ENCODE measurements at places on chromosomes 16 and 17. TPM values are rescaled to one million over a fixed set of nuclear protein-coding genes. Genes with fewer than 3 reads are reported as not detected.

Gene SHCBP1
- total RNA-seq, result 26.8 TPM

GRCh38 chr16:67530013-67530939 is 1.6 kb downstream of the RIPOR1 start:
- DNase-seq, result no peak

- DNase-seq, result no peak
These were observed 2.1 kb upstream of the ZNF469 start for GRCh38 chr16:88380619-88381018.

Gene CCL7
- 0.11 TPM for total RNA-seq

- DNase-seq, result no peak
These were observed 121.1 kb upstream of the MON1B start for GRCh38 chr16:77069929-77070328.

- no peak for DNase-seq
These were observed 46.4 kb downstream of the ZNF207 start for GRCh38 chr17:32396343-32396742.

Gene CSHL1
- total RNA-seq, result not detected

Gene KRT13
- total RNA-seq, result not detected

- no peak for DNase-seq
These were observed 272.2 kb downstream of the CDH13 start for GRCh38 chr16:82899006-82899405.

DNA sequence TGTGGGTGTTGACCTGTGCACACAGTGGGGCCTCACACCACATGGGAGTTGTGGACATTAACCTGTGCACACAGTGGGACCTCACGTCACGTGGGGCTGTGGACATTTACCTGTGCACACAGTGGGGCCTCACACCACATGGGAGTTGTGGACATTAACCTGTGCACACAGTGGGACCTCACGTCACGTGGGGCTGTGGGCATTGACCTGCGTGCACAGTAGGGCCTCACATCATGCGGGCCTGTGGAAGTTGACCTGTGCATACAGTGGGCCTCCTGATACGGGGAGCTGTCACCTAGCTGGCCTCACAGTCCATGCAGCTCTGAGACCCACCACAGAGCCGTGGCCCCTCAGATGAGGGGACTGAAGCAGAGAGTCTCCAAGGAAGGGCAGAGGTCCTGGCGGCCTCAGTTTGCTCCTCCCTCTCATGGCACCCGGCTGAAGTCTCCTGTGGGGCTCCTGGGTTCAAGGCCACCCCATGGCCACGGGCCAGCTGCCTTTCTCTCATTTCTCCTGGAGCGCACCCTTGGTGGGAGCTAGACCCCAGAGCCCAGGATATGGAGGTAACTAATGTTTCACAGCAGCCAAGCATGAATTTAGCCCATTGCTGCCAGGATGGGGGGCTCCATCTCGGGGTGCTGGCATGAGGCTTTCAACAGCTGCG is 21.0 kb downstream of the CACNA1H start:
- DNase-seq, result no peak

Gene ATP1B2
- total RNA-seq, result not detected

Gene RARA
- 9.2 TPM for total RNA-seq

Gene KRTAP4-9
- not detected for total RNA-seq

Gene ADAMTS18
- total RNA-seq, result 5.5 TPM

GRCh38 chr17:38466346-38467315 is 38.4 kb downstream of the ARHGAP23 start:
- DNase-seq, result no peak

DNA sequence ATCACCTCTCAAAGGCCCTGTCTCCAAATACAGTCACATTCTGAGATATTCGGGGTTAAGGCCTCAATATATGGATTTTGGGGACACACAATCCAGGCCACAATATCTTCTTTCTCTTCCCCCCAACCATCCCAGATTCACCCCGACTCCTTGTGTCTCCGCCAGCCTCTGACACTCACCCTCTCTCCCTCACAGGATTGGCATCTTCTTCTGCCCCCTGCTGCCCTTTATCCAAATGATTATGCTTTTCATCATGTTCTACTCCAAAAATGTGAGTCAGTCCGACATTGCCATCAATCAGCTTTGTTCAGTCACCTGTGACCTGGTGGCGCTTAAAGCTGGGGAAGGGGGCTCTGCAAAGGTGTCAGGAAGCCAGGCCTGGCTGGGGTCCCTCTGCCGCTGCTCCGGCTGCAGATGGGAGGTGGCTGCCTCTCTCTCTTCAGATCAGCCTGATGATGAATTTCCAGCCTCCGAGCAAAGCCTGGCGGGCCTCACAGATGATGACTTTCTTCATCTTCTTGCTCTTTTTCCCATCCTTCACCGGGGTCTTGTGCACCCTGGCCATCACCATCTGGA is 35.1 kb downstream of the GDE1 start:
- no peak for DNase-seq

GRCh38 chr17:8701754-8702153 is 42.9 kb downstream of the CCDC42 start:
- DNase-seq, result no peak

Gene KRTAP2-2
- total RNA-seq, result not detected

Gene NXPH3
- 0.79 TPM for total RNA-seq

DNA sequence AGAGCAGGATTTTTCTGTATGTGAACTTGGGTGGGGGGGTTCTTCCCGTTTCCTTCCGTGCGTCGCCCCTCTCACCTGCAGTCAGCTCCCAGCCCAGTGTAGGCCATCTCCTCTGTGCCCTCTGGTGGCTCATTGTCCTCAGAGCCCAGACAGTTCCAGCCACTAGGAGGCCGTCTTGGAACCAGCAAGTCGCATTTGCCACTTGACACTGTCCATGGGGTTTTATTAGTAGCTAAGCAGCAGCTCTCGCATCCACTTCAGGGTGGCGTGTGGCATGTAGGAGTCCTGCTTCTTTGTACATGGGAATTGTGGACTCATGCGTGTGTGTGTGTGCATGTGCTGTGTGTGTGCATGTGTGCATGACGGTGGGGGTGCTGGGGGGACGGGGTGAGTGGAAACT is 74.0 kb downstream of the SEC14L1 start:
- no peak for DNase-seq

GRCh38 chr17:77513045-77513444 is 372.3 kb downstream of the SEC14L1 start:
- no peak for DNase-seq

Gene ANKRD40CL
- total RNA-seq, result not detected

GRCh38 chr17:48484256-48484655 is 46.6 kb downstream of the HOXB1 start:
- no peak for DNase-seq

Gene ACLY
- 340 TPM for total RNA-seq

Gene CCDC92B
- total RNA-seq, result not detected

- DNase-seq, result no peak
These were observed at the start of gene CDT1 for GRCh38 chr16:88803264-88803987. Gene CDT1 (plus strand): TSS chr16:88803789. CDS start chr16:88803832, 43 bp downstream.

Gene LRRC46
- not detected for total RNA-seq

Gene TRPV3
- not detected for total RNA-seq

- no peak for DNase-seq
These were observed 31.0 kb downstream of the PSMD12 start for GRCh38 chr17:67335245-67335835.

GRCh38 chr17:79956853-79957252 is 78.8 kb downstream of the TBC1D16 start:
- DNase-seq, result no peak

DNA sequence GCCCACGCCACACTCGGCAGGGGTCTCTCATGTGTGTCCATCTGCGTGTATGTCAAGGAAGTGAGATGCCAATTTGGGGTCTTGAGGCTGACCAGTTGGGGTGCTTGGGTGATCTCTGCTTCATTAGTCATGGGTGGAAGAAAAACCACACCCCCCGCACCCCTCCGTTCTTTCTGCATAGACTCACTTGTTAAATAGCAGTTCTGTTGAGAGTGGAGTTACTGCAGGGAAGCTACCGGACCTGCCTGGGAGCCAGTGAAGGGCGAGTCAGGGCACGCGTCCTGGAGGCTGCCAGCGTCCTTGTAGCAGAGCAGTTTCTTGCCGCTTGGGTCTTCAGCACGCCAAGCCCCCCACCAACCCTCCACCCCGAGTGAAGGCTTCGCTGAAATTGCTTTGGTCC is 8.5 kb downstream of the SNN start:
- DNase-seq, result no peak

Gene SPEM1
- not detected for total RNA-seq

DNA sequence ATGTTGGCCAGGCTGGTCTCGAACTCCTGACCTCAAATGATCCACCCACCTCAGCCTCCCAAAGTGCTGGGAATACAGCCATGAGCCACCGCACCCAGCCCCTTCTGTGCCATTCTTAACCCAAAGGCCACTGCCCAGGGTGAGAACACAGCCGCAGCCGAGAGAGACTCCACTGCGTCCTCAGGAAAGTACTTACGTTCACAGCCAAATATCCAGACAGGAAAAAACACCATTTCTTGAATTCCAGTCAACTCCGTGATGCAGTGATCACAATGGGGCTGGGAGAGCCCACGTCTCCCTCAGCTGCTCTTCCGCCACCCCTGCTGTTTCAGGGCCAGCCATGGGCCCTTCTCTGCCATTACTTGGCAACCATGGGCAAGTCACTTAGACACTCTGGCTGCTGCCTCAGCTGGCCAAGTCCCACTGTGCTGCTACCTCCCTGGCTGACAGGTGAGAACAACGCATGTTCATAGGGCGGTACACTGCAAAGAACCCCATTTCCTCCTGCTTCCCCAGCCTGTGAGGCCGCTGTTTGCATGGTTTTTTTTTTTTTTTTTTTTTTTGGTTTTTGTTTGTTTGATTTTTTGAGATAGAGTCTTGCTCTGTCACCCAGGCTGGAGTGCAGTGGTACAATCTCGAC is 4.3 kb downstream of the CDIP1 start:
- peak; percentile 72 for DNase-seq

- no peak for DNase-seq
These were observed 631 bp downstream of the EVI2A start for GRCh38 chr17:31320791-31321190.

DNA sequence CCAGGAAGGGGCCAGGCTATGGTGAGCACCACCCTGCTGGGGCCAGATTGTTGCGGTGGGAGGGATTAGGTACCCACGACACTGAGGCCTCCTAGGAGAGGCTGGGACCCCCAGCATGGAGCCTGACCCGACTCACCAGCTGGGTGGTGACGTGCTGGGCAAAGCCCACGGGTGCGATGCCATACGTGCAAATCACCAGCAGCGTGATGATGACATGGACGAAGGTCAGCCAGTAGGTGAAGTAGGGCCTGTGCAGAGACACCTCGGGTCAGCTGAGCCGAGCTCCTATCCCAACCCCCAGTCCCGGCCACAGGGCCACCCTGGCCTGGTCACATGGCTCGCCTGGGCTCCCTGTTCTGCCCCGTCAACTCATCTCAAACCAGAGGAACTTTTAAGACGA is 7.5 kb downstream of the AANAT start:
- DNase-seq, result no peak

Gene RNF227
- total RNA-seq, result 1.2 TPM

DNA sequence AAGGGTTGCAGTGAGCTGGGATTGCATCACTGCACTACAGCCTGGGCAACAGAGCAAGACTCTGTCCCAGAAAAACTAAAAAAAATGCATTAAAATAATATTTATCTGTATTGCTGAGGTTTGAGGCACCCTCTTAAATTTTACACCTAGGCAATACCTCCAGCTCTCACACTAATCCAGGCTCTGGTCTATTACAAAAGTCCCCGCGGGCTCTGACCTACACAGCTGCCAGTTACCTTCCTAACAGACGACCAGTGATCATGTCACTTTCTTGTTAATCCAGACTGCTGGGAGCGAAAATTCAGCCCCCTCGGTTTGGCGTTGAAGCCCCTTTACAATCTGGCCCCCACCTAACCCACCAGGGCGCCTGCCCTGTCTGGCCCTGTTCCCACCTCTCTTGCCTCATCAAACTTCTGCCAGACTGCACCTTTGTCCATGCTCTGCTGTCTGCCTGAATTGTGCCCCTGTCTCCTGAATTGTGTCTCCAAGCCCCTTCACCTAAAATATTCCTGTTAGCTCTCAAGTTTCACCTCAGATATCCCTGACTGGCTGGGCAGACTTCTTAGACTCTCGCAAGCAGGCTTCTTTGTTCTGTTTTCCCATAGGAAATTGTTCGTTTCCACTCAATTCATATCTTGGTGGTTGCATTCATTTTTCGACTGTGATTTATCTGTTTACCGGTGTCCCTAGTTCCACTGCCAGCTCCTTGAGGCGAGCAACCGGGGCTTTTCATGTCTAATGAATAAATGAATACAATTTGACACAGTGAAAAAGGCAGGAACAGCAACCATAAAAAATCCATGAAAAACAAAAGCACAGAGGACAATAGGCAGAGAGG is 65.9 kb downstream of the PITPNC1 start:
- DNase-seq, result peak; percentile 45

GRCh38 chr17:9037736-9038135 is 16.4 kb downstream of the NTN1 start:
- DNase-seq, result no peak

GRCh38 chr17:48378238-48378637 is 51.8 kb downstream of the SKAP1 start:
- no peak for DNase-seq

Gene EVPLL
- total RNA-seq, result not detected

Gene TMEM204
- total RNA-seq, result 24.6 TPM

Gene KRT12
- not detected for total RNA-seq

- no peak for DNase-seq
These were observed 583 bp downstream of the ATXN2L start for GRCh38 chr16:28823291-28823872.

GRCh38 chr16:81469183-81469677 is 24.6 kb downstream of the CMIP start:
- no peak for DNase-seq

DNA sequence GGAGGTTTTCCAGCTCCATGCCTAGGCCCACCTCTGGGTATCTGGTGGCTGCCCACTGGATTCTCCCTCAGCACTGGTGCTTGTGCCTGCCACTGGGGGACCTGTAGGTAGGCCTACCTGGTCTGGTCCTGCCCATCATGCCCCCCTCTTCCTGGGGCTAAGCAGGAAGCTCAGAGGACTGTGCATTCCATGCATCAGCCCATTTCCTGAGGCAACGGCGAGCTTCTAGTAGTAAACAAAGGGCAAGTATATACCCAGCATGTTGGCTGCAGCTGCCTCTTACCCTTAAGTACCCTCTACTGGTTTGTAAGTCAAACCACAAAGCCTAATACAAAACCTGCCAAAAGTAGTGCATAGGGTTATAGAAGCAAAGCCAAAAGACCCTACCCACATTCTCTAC is 37.5 kb downstream of the SDR42E1 start:
- DNase-seq, result no peak

GRCh38 chr17:4806456-4806776 is 536 bp upstream of the PLD2 start:
- DNase-seq, result no peak

GRCh38 chr16:85172455-85173145 is 60.3 kb upstream of the CIBAR2 start:
- DNase-seq, result no peak

- no peak for DNase-seq
These were observed 336.5 kb upstream of the CDH5 start for GRCh38 chr16:66030036-66030435.

Gene HNF1B
- total RNA-seq, result not detected

Gene KRT33A
- total RNA-seq, result not detected
